Suprapubic skin (tissue), 4 donors: ENCODE measurements at places on chromosomes 1 and 21. TPM values are rescaled to one million over a fixed set of nuclear protein-coding genes. Genes with fewer than 3 reads are reported as not detected.

- no peaks in the 10 kb centered on the region for H3K27me3 ChIP-seq
- H3K27ac ChIP-seq = no peak overlapping the region
- DNase-seq = no peak
- no peak overlapping the region for H3K4me3 ChIP-seq
These were observed 293.8 kb downstream of the TTLL7 start for GRCh38 chr1:83705091-83705490.

- H3K4me3 ChIP-seq = peak overlapping the region; percentile 77
- DNase-seq = no peak
- H3K27ac ChIP-seq = peak overlapping the region; percentile 91
- peaks cover 57% of the 10 kb centered on the region for H3K4me1 ChIP-seq
These were observed 1.9 kb downstream of the ETNK2 start for GRCh38 chr1:204149635-204150565.

DNA sequence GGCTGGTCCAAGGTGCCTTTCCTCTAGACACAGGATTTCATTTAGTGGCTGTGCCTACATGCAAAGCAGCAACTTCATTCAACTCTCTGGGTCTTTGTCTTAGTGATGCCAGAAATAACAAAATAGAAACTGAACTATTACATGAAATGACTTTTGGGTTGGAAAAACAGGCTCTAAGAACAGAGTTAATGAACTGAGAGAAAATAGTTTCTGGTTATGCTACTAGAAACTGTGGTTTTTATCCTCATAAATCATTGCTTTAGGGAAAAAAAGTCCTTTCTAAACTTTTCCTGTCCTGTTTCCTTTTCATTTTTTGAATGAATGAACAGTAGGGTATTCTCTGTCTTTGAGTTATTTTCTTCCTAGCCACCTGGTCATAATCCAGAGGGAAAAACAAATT, 424.0 kb downstream of the KIF26B start:
- no peak overlapping the region for H3K27ac ChIP-seq
- H3K4me1 ChIP-seq = no peaks in the 10 kb centered on the region
- no peaks in the 10 kb centered on the region for H3K36me3 ChIP-seq
- H3K27me3 ChIP-seq = no peaks in the 10 kb centered on the region

DNA sequence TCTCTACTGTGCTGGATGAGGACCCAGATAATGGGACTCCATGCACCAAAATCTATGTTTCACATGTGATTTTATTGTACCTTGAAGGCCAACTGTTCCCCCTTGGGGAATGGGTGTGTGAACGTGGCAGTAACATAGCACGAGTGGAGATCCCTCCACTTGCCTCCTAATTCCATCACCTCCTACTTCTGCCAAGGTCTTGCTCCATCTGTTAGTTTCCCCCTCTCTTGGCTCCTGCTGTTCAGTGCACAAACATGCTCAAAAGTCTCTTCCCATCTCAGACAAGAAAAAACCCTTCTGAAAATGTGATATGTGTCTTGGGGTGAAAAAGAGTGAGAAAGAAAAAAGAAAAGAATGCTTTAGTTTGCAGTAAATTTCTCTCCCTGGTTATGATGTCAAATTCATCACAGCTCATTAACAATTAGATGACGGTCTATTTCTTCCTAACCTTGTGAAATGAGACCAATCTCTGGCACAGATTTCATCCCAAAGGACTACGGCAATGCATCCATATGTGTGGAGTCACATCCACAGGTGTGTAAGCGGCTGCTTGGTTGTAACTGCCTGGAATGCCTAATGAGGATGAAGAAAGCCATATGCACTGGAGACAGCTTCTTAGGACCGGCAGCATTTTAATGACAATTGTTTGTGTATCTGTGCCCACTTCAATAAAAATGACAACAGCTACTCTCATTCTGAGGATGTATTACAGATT, 79.3 kb upstream of the DIRAS3 start:
- no peak for DNase-seq
- no peak overlapping the region for H3K27ac ChIP-seq
- no peaks in the 10 kb centered on the region for H3K27me3 ChIP-seq
- peaks cover 6% of the 10 kb centered on the region for H3K4me1 ChIP-seq
- H3K4me3 ChIP-seq = no peak overlapping the region

DNA sequence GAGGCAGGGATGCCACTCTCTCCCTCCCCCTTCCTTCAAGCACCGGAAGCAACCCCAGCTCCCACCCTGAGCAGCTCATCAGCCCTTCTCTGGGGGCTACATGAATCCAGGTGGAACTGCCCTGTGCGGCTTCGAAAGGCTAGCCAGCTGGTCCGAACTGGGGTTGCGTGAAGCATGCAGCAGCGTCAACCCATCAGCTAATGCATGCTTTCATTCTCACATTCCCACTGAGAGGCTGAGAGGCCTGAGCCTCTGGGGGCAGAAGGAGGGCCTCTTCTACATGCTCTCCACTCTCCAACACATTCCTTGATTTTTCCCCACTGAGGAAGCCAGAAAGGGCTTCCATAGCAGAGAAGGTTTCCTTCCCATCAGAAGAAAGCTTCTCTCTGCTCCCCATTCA, 5.6 kb downstream of the RXRG start:
- peaks cover 8% of the 10 kb centered on the region for H3K4me1 ChIP-seq
- DNase-seq = no peak
- H3K27ac ChIP-seq = no peak overlapping the region

DNA sequence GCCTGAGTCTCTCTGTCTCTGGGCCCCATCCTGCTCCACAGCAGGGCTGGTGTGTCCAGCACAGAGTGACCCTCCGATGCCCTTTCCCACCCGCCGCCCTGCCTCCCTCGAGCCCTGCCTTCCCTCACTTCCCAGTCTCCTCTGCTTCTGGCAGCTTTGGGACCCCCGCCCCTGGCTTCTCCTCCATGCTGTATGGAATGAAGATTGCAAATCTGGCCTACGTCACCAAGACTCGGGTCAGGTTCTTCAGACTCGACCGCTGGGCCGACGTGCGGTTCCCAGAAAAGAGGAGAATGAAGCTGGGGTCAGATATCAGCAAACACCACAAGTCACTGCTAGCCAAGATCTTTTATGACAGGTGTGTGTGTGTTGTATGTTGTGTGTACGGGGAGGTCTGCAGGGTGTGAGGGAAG, 14.3 kb downstream of the MOV10 start:
- no peaks in the 10 kb centered on the region for H3K27me3 ChIP-seq
- DNase-seq = no peak
- no peak overlapping the region for H3K4me3 ChIP-seq
- H3K36me3 ChIP-seq = peaks cover 53% of the 10 kb centered on the region
- H3K27ac ChIP-seq = no peak overlapping the region
- peaks cover 30% of the 10 kb centered on the region for H3K4me1 ChIP-seq

DNA sequence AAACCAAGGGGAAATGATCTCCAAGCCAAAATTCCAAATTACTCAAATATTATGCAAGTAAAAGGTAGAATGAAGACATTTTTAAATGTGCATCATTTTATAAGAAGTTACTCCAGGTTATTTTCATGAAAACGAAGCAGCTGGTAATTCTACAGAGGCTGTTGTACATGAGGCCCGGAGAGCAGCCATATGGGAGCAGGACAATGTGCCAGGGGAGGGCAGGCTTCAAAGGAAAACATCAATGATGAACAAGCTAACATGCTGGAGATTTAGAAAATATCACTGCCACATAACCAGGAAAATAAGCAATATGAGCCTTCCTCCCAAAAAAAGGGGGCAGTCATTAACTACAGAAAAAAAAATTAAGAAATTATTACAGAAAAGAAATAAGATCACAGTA, 109.1 kb downstream of the TIAM1 start:
- H3K4me3 ChIP-seq = no peak overlapping the region
- no peaks in the 10 kb centered on the region for H3K4me1 ChIP-seq
- H3K36me3 ChIP-seq = peaks cover under 1% of the 10 kb centered on the region
- no peaks in the 10 kb centered on the region for H3K27me3 ChIP-seq
- H3K27ac ChIP-seq = no peak overlapping the region
- no peak for DNase-seq

GRCh38 chr21:17578162-17578561, 34.5 kb downstream of the BTG3 start:
- no peaks in the 10 kb centered on the region for H3K4me1 ChIP-seq
- no peak overlapping the region for H3K4me3 ChIP-seq
- H3K27me3 ChIP-seq = no peaks in the 10 kb centered on the region
- H3K27ac ChIP-seq = no peak overlapping the region
- DNase-seq = no peak

GRCh38 chr1:202023001-202023433, 12.6 kb downstream of the ELF3 start:
- H3K27me3 ChIP-seq = no peaks in the 10 kb centered on the region
- peak overlapping the region; percentile 13 for H3K27ac ChIP-seq
- H3K4me1 ChIP-seq = peaks cover 16% of the 10 kb centered on the region
- no peak for DNase-seq
- no peaks in the 10 kb centered on the region for H3K36me3 ChIP-seq

DNA sequence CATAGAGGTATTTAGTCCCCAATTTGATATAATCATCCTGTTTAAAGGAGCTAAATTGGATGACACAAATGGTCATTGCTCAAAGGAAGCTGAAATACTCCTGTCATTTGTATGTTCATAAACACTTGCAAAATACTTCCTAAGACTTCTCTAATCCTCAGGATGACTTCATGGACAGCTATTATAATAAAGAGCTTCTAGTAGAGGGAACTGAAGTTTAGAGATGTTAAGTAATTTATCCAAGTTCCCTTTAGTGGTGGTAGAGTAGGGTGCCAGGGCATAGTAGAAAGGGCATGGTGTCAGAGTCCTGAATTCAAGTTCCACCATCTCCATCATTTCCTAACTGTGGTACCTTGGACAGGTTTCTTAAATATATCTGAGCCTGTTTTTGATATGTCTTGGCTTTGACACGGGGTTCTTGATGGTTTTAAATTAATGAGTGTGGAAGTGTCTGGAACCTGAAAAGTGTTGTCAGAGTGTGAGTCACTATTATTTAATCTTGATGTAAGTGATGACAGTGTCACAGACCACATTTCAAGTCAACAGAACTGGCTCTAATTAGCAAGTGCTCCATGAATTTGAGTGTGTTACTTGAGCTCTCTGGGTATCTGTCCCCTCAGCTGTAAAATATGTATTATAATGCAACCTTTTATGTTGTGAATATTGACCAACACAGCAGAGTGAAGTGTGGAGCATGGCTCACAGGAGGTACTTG, 12.1 kb upstream of the GBP6 start:
- H3K27ac ChIP-seq = no peak overlapping the region
- no peaks in the 10 kb centered on the region for H3K36me3 ChIP-seq
- no peaks in the 10 kb centered on the region for H3K27me3 ChIP-seq
- DNase-seq = no peak

DNA sequence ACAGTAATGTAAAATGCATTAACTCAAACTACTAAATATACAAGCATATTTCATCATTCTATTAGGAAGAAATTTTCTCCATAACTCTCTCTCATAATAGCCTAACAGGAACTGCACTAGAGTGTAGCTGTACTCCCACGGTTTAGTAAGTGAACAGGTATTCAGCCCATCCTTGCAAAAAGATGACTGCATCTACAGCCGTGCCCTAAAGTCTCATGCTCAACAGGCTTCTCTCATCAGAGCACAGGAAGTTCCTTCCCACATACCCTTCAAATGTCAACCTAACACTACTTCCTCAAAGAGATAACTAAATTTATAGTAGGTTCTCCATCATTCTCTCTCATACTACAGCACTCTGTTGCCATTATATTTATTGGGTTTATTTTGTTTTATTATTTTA, 251.6 kb downstream of the AKT3 start:
- H3K4me1 ChIP-seq = no peaks in the 10 kb centered on the region
- DNase-seq = no peak
- no peaks in the 10 kb centered on the region for H3K27me3 ChIP-seq

DNA sequence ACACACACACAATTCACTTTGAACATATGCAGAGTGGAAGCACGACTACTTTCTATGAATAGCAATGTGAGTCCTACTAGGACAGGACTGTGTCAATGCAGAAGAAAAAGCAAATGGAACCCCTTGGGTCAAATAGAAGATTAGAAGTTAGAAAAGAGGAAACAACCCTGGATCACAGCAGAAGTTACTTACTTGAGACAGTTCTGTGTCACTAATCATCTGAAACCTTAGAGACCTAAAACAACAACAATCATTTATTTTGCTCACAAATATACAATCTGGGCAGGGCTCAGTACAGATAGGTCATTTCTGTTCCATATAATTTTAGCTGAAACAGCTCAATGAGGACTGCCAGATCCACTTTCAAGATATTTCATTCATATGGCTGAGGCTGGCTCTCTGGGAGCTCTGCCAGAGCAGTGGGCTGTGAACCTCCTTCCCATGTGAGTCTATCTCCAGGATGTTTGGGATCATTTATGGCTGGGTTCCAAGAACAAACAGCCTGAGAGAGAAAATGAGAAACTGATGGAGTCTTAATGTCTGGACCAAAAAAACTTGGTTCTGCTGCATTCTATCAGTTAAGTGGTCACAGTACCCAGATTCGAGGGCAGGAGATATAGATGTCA, 42.5 kb upstream of the IL10 start:
- DNase-seq = no peak
- H3K4me3 ChIP-seq = no peak overlapping the region
- no peak overlapping the region for H3K27ac ChIP-seq
- no peaks in the 10 kb centered on the region for H3K36me3 ChIP-seq

- H3K36me3 ChIP-seq = no peaks in the 10 kb centered on the region
- H3K27ac ChIP-seq = no peak overlapping the region
- H3K4me3 ChIP-seq = no peak overlapping the region
- peaks cover 39% of the 10 kb centered on the region for H3K4me1 ChIP-seq
- H3K27me3 ChIP-seq = no peaks in the 10 kb centered on the region
These were observed 187.7 kb upstream of the EDN2 start for GRCh38 chr1:41672173-41672572.

GRCh38 chr1:19872190-19872589, 10.0 kb upstream of the OTUD3 start:
- DNase-seq = no peak
- H3K4me3 ChIP-seq = no peak overlapping the region
- H3K27ac ChIP-seq = no peak overlapping the region
- H3K27me3 ChIP-seq = peaks cover 19% of the 10 kb centered on the region

- no peaks in the 10 kb centered on the region for H3K4me1 ChIP-seq
- H3K27ac ChIP-seq = no peak overlapping the region
- no peak for DNase-seq
- H3K4me3 ChIP-seq = no peak overlapping the region
- H3K27me3 ChIP-seq = no peaks in the 10 kb centered on the region
- H3K36me3 ChIP-seq = no peaks in the 10 kb centered on the region
These were observed 7.9 kb upstream of the AK5 start for GRCh38 chr1:77273891-77274290.

GRCh38 chr21:43812139-43812821, 22.9 kb downstream of the RRP1 start:
- H3K4me3 ChIP-seq = peak overlapping the region; percentile 48
- no peak for DNase-seq
- H3K27ac ChIP-seq = peak overlapping the region; percentile 59
- H3K4me1 ChIP-seq = peaks cover 58% of the 10 kb centered on the region
- no peaks in the 10 kb centered on the region for H3K27me3 ChIP-seq
- H3K36me3 ChIP-seq = no peaks in the 10 kb centered on the region

GRCh38 chr1:94239796-94240195, 2.4 kb upstream of the ARHGAP29 start:
- no peaks in the 10 kb centered on the region for H3K36me3 ChIP-seq

The PRDX6 gene
- total RNA-seq = 223 TPM

The SELL gene
- total RNA-seq = 0.47 TPM

The MRPL55 gene
- 99.3 TPM for total RNA-seq

The TAS1R1 gene
- total RNA-seq = 0.40 TPM

The PLA2G2D gene
- total RNA-seq = not detected

The C1orf94 gene
- total RNA-seq = not detected

The CD101 gene
- total RNA-seq = 2.5 TPM

The PLEKHN1 gene
- 57.4 TPM for total RNA-seq

The DCDC2B gene
- total RNA-seq = not detected

The AMY1A gene
- total RNA-seq = not detected

The VWA1 gene
- total RNA-seq = 27.6 TPM

The MTARC1 gene
- total RNA-seq = 12.7 TPM

The KRTAP11-1 gene
- total RNA-seq = 3.2 TPM

The FAM151A gene
- total RNA-seq = 0.47 TPM

The PKP1 gene
- total RNA-seq = 1,152 TPM

The LORICRIN gene
- total RNA-seq = 14.9 TPM
